ENCODE measurements at places on chromosomes 16 and 17.

DNA sequence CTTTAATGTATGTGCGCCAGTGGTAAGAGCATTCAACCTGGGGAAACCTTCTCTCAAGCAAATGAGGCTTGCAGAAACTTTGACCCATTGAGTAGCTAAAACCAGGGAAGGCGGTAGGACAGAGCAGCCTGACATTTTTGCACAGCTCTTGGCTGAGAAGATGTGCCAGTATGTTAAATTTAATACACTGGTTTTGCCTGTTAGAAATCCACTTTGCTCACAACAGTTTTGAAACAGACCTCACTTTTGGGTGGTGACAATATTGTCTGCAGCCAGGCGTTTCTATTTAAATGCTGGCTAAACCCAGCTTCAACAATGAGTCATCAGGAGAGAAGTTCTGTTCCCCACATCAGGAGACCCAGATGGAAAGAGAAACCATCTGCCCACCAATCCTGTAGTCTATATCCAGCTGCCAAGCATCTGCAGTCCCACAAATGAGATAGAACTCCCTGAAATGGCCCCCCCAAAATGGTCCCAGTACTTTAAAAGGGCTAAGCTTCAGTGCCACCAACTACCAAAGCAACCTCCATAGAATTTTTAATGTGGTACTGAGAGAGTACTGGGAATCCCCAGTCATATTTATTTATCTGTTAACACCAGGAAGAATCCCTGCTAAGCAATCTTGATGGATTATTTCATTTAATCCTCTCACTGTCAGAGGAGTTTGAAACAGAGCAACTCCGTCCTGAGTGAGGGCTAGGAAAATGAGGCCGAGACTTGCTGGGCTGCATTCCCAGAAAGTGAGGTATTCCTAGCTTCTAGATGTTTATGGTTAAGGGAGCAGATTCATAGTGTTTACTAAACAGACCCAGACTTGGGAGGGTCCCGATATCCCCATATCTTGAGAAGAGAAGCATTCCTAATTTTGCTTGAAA lies 29.0 kb upstream of the CLEC3A start:
- DNase-seq: no peak

DNA sequence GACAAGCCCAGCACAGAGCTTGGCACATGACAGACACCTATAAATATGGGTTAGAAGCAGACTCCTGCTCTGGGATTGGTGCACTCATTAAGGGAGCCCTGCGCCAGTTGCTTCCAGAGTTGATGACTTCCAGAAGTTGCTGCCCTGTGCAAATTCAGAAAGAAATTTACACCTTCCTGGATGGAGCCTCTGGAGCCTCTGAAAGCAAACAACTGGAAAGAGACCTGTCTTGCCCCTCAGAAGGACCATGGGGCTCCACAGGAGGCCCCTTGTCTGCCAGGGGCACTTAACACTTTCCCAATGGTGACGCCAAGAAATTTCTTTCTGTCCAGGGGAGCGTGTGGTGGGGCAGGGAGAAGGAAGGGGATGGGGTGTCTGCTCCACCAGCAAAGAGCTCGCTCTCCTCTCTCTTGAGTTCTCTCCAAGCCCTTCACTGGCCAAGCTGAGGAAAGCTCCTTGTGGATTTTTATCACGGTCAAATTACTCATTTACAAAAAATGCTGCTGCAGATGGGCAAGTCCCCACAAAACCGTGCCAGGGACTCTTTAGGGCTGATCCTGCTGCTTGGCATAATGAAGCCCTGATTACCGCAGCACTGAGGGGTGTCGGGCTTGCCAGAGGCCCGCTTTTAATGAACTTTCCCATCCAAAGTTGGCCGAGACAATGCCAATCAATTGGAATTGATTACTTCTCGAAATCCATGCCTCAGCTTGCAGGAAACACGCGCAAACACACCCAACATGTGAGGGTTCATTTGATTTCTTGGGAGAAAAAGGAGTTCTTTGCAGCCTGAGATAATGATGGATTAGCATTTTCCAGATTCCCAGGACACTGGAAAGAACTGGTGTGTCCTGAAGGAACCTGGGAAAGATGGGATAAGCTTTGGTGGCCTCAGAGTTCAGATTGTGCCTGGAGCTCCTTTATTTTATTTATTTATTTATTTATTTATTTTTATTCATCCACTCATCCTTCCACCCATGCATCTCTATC lies 583.6 kb upstream of the CDH5 start:
- peak; percentile 86 for DNase-seq

DNA sequence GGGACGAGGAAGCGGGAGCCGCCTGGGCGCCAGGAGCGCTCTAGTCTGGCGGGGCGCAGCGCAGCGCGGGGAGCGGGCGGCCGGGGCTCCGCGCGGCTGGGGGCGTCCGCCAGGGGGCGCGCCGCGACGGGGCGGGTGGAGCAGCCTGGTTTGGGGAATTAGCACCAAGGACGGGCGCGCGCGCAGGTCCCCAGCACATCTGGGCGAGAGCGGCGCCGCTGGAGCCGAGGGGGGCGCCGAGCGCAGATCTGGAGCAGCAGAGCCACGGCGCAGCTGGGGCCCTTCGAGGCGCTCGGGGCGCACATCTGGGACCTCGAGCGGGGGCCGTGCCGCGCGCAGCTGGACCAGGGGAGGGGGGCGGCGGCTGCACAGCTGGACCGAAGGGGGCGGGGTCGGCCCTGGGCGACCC lies at the start of gene NXPH3:
NXPH3 (plus strand) TSS at position 193 of the 409 bp plus-strand sequence. CDS start 349 bp downstream, outside the sequence.
- DNase-seq: peak; percentile 61

GRCh38 chr17:44529864-44530263 lies 26.7 kb upstream of the GPATCH8 start:
- DNase-seq: no peak

DNA sequence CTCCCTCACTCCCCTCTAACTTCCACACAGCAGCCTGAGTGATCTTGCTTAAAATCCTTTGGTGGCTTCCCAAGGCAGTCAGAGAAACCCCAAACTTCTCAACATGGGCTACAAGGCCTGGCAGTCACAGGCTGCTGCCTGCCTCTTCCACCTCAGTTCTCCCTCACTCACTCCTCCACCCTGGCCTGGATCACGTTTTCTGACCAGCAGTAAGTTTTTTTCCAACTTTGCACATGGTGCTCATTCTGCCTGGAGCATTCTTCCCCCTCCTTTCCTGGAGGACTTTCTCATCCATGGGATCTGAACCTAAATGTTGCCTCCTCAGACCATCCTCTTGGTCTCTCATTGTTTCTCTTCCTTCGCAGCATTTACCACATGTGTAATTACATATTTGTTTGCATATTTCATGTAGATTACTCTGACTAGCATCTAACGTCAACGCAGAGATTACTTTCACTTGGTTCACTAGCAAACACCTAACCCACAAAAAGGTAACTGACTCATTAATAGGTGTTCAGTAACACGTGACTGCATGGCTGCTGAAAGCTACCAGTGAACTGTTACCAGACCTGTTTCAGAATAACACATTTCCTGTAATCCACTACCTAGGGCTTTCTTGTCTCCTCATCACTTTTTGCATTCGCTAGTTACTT lies 17.1 kb downstream of the GNA13 start:
- DNase-seq: no peak

DNA sequence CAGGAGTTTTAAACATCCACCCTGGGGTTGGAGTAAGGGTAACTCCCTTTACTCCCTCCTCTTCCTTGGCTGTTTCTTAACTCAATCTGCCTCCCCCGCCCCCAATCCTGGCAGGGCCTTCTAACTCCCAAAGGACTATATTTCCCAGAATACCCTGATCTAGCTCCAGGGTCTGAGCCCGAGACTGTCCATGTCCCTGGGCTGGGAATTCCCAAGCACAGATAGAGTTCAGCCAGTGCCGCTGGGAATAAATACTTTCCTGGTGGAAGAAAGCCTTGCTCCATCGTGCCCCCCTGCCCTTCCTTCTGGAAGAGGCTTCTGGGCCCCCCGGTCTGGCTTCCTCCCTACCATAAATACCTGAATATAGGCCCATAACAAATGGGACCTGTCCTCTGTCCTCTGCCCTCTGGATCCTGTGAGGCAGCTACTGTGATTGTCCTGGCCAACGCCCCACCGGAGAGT lies 10.2 kb downstream of the BAHCC1 start:
- no peak for DNase-seq

DNA sequence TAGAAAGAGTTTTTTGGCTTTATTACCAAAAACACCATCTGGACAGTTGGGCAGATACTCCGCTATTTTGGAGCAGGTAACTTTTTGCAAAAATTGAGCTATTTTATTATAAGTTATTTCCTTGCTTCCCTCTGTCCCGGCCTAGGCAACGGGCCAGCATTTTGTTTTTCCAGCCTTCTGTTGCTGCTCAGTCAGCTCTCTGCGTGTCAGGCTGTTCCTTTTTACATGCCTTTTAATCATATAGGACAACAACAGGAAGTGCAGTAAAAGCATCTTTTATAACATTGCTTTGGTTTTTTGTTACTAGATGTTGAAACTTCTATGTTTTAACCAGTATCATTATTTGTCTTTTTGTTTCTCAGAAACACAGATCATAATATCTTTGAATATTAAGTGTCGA lies 30.4 kb downstream of the PPM1D start:
- DNase-seq: no peak

- DNase-seq: no peak
Observed at GRCh38 chr17:39123627-39124026, 27.8 kb downstream of the PLXDC1 start.

DNA sequence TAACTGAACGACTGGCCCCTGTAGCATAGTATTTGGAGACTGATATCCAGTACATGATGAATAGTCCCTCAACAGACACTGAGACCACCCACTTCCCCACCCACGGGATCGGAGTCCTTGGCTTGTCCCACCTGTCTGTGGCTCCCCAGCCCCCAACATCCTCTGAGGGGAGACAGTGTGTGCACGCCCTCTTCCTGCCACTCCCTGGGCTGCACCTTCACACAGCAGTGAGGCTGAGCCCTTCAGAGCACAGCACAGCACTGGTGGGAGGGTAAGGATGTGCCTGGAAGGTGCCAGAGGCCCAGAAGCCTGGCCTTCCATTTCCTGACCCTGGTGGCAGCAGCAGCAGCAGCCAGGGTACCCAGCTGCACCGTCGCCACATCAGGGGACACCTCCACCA lies 11.0 kb downstream of the DNASE1 start:
- DNase-seq: no peak
